ENCODE measurements at places on chromosomes 1 and 21. TPM values are rescaled to one million over a fixed set of nuclear protein-coding genes. Genes with fewer than 3 reads are reported as not detected.

The SLAMF9 gene
- not detected for total RNA-seq

The PRMT2 gene
- 36.7 TPM for total RNA-seq

The CD2 gene
- 1.6 TPM for total RNA-seq

The EPHX1 gene
- 66.0 TPM for total RNA-seq

The SLAMF8 gene
- total RNA-seq: 1.0 TPM

The CORT gene
- not detected for total RNA-seq

The ATP5PB gene
- 429 TPM for total RNA-seq

The KAZN gene
- total RNA-seq: 6.8 TPM

The C1QA gene
- 107 TPM for total RNA-seq

The PKN2 gene
- 21.7 TPM for total RNA-seq

The FLG2 gene
- not detected for total RNA-seq

The CTH gene
- total RNA-seq: 1.0 TPM

GRCh38 chr1:200279810-200280411 lies 129.9 kb downstream of the ZNF281 start:
- no peak for DNase-seq

DNA sequence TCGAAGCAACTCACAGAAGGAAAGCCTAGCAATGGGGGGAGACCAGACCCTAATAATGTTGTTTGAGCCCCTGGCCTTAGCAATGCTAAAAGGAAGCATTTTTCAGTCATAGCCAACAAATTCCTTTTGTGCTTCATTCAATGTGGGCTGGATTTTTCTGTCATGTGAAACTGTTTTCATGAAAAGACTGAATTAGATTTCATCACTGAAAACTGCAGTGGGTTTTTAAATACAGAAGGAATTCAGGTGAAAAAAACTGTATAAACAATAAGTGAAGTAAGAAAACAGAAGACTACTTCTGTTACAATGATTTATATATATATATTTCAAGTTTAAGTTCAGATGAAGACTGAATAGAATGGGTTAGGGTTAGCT lies 204.8 kb downstream of the SMYD3 start:
- DNase-seq: no peak

DNA sequence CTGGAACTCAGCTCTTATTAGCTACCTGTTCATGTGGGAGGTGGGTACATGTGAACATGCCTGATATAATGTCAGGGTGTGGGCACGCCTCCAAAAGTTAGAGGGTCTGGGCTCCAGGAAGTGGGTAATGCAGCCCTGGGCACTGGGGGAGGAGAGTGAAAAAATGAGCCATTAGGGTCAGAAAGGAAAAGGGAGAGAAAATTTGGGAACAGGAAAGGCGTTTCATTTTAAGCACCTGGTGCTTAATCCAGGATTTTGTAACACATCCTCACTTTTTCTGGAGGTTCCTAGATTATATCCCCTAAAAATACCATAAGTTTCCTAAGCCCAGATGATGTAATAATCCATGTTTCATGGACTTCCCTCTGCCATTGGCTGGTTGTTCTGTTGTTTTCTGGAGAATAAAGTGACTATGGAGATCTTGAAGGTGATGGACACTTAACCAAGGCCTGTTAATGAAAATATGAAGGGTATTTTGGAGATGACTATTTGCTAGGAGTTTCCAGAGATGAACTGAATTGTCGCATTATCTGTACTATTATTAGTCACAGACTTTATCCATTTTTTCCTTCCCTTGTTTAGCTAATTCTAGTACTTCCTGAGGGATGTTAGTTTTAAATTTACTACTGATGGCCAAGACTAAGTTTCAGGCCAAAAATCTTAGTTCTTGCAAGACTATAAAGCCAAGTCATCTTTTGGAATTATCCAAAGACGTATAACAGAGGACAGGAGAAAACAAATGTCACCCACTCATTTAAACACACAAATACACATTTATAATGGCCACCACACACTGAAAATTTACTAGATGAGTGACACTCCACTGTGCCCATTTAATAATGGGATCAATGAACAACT lies 24.4 kb upstream of the TARBP1 start:
- DNase-seq: no peak

DNA sequence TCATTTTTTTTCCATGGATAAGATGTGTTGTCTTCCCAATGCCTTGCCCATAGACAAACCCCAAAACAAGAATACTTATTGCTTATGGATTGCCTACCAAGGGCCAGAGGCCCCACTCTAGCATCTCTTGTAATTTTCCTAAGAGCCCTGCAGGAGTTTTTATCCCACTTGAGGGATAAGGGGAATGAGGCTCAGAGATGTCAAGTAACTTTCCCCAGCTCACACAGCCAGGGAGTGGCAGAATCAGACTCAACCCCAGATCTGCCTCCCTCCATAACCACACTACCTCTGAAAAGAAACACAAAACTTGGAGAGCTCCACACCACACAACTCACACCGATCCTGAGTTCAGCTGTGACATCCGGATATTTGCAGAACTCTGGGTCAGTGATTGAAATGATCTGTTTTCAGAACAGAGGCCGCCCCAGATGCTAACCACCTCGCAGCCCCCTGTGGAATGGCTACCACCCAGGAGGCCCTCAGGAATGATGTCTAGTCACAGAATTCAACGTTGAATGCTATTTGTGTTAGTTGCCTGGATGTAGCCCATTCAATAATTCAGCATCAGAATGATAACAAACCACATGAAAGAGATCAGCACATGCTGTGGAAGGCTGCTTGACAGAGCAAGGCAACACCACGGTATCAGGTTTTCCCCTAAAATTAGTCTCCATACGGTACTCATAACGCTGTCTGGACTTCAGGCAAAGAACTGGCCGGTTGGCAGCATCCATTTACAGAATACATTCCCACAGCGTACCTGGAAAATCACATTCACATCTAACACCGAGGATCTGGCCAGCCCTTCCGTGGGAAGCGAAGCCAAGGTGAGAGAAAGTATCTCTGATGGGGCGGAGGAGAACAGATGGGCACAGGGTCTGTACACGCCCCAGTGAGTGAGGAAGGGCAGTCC lies 231.9 kb downstream of the TOMM20 start:
- no peak for DNase-seq

GRCh38 chr1:172902861-172903381 lies 147.8 kb downstream of the TNFSF18 start:
- DNase-seq: no peak

DNA sequence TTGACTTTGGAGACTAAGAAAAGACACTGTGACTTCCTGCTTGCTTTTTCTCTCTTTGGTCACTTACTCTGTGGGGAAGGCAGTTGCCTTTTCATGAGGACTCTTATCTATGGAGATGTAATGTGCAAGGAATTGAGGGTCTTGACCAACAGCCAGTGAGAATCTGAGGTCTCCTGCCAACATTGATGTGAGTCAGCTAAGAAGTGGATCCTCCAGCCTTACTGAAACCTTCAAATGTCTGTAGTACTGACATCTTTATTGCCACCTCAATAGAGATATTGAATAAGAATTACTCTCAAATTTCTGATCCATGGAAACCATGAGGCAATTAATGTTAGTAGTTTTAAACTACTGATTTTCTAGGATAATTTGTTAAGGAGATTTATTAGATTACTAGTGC lies 598.4 kb downstream of the ADGRL2 start:
- DNase-seq: no peak

DNA sequence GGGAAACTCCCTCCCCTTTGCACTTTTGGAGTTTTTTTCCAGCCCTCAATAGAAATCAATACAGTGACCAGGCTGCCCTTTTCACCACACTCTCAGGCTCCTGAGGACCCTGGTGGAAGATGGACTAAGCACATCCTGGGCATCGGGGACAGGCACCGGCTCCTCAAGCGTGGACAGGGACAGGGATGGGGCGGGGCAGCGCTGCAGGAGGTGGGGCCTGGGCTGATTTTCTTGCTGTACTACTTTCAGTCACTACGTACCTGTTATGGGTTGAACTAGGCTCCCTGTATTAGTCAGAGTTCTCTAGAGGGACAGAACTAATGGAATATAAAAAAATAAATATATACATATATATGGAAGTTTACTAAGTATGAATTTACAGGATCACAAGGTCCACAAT lies 2.5 kb downstream of the MX2 start:
- DNase-seq: no peak

GRCh38 chr1:202697038-202697437 lies 13.2 kb downstream of the SYT2 start:
- DNase-seq: no peak

DNA sequence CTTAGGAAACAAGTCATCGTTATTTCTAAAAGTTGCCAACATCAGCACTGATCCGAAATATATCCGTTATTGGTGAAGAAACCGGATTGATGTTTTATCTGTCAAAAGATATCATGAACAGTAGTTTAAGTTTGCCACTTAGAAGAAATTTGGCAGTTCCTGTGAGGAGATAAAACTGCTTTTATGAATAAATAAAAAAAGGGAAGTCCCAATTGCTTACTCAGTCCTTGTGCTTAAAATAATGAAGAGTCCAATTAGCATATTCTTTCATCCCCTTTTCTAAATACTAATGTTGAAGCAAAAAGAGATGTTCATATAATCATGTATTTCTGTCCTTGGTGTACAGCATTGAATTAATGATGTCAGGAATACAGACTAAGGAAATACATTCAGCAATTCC lies 164.6 kb downstream of the NCAM2 start:
- DNase-seq: no peak

DNA sequence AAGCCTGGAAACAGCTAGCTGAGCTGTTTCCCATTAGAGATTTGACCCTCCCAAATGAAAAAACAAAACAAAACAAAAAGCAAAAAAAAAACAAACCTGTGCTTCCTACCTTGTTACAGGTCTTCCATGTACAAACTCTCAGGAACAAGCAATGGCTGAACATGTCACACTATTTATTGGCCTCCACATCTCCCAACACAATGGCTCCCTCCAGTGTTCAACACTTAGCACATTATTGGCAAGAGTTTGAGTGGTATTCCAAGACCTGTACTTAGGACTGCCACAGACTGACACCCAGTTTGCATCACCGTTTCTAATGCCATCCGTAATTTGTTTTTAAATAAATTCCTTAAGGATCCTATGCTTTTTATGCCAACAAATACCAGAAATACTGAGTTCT lies 195.0 kb upstream of the OLFM3 start:
- no peak for DNase-seq

- no peak for DNase-seq
These were observed 244.8 kb downstream of the LRRIQ3 start for GRCh38 chr1:73953186-73953585.

DNA sequence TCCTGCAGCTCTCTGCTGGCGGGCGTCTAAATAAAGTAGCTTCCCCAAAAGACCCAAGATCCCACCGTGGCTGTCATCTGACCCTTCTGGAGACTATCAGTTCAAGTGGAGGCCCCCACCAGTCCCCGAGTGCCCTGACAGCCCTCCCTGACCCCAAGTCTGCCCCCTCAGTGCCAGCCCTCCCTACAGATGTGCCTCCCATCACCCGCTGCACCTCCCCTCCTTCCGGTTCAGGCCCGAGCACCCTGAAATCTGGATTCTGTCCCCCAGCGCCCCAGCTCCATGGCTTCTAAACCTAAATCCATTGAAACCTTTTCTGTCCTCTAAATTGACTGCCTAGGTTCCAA lies 595 bp downstream of the IL10RB start:
- DNase-seq: no peak

DNA sequence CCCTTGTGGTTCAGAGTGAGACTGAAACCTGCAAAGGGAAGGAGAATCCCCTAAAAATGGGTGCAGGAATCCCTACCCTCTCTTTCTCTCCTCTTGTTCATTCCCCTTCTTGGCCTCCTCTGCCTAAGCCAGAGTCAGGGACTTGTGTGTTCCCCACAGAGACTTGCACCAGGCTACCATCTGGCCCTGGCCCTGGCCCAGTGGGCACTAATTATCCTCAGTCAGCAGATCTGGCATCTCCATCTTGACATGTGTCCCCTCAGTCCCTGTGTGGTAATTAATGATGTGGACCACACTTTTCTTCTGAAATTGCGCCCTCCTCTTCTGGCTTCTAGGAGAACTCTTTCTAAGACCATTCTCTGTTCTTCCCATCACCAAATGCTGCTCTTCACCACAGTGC lies 354.4 kb downstream of the SETD4 start:
- no peak for DNase-seq

- no peak for DNase-seq
These were observed 80.2 kb downstream of the COLGALT2 start for GRCh38 chr1:183957216-183957830.

DNA sequence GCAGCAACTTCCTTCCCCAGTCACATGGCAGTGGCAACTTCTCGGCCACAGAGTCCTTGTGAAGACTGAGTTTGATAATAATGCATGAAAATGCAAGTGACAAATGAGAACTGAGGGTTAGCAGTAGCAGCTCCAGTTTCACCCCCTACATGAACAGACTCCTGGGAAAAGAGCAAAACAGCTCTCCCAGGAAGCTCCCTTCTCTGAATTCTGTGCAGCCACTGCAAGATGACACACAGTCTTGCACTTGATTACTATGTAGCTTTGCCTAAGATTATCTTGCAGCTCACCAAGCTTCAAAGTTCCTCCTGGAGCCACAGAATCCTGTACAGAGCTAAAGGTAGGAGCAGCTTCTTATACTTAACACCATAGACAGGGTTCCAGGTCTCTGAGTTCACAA lies 4.7 kb downstream of the PGBD5 start:
- DNase-seq: no peak

DNA sequence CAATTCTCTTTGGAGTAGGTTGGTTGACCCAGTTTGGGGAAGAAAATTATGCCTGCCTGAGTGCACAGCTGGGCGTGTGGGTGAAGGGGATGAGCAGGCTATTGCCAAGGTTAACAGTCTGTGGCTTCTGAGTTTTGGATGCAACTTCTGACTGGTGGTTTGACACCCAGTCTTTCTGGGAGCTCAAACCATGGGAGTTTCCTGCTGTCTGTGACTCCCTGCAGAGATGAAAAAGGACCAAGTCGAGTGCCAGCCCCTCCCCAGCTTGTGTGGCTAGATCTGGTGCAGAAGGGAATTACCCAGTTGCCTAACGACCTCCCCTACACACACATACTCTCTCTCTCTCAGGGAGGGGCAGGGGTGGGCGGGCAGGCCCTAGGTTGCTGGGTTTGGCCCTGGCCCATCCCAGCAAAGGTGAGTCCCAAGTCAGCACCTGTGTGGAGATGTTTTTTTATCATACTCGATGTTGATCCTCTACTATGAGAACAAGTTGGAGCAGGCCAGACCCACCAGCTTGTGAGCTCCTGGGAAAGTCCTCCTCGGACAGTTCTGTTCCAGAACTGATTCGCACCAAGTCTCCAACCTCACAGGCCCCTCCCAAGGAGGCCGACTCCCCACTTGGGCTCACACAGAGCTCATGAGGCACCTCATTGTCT lies 28.2 kb downstream of the PKP1 start:
- no peak for DNase-seq

GRCh38 chr1:208479435-208479834 lies 235.3 kb upstream of the PLXNA2 start:
- DNase-seq: no peak

- peak; percentile 66 for DNase-seq
These were observed 386.2 kb upstream of the ADGRL2 start for GRCh38 chr1:81414488-81415015.

DNA sequence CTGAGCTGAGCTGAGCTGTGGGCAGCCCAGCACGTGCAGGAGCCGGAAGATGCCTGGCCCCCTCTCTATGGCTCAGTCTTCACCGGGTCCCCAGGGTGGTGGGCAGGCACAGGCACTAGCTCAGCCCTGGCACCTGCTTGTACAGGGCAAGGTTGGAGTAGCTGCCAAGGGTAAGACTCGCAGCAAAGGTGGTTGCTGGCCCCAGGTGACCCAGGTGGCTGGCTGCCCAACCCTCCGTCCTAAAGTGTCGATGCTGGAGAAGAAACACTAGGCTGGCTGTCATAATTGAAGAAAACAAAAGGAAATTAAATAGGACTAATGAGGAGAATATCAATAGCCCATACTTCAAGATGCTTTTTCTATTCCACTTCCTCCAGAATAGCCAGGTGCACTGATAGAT lies 77.1 kb upstream of the ACTL8 start:
- DNase-seq: no peak

Data from right atrium auricular region (tissue), 2 donors.